ENCODE measurements at places on chromosomes 2 and 18. TPM values are rescaled to one million over a fixed set of nuclear protein-coding genes. Genes with fewer than 3 reads are reported as not detected.

DNA sequence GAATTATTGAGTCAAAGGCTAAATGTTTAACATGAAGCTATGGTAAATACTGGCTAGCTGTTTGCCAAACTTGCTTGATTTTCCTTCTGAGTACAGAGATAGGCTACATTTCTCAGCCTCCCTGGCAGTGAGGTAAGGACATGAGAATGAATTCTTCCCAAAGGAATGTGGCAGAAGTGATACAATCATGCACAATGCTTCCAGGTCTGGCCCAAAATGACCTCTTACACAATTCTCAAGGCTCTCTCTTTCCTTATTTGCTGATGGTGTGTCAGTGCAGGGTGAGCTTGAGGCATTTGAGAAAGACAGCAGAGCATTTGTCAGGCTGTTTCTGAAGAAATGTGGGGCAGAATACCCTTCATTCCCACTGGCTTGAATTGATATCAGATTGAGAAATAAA is 95.6 kb upstream of the NABP1 start:
- no peak overlapping the region for H3K4me3 ChIP-seq
- H3K36me3 ChIP-seq = no peaks in the 10 kb centered on the region
- H3K27me3 ChIP-seq = no peaks in the 10 kb centered on the region
- H3K27ac ChIP-seq = no peak overlapping the region
- no peaks in the 10 kb centered on the region for H3K4me1 ChIP-seq

DNA sequence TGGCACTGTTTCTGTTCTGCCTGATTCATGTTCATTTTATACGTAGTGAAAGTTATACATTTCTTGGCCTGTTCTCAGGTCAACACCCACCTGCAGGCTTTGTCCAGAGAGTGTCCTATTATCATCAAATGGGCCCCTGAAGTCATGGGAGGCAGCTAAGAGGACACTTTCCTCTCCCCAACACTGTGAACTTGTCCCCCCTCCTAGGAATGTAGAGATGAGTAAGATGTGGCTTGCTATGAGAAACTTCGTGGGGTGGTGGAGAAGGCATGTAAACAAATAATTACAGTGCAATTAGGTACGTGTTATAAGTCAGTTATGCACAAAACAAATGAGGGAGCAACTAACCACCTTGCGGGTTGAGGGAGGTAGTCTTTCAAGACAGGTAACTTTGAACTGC is 57.9 kb downstream of the COL4A3 start:
- DNase-seq = no peak
- no peak overlapping the region for H3K4me3 ChIP-seq
- H3K4me1 ChIP-seq = no peaks in the 10 kb centered on the region
- no peaks in the 10 kb centered on the region for H3K27me3 ChIP-seq
- H3K36me3 ChIP-seq = no peaks in the 10 kb centered on the region
- H3K27ac ChIP-seq = no peak overlapping the region

DNA sequence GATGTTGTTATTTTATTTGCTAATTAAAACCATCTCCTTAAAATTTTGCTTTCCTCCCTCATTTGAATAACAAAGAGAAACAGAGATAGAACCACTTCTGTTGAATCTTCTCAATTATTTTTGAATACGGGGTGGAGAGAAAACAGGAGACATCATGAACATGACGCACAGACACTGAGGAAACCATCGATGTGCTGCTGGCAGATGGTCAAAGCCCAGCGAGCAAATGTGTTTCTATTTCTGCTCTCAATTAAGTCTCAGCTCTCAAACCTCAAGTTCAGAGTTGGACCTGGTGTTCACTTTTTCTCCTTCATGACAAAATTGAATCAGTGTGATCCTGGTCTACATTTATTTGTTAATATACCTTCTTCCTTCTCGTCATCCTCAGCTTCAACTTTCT is 36.1 kb upstream of the TWIST2 start:
- DNase-seq = no peak
- no peaks in the 10 kb centered on the region for H3K4me1 ChIP-seq
- no peaks in the 10 kb centered on the region for H3K36me3 ChIP-seq
- no peak overlapping the region for H3K27ac ChIP-seq
- no peaks in the 10 kb centered on the region for H3K27me3 ChIP-seq

DNA sequence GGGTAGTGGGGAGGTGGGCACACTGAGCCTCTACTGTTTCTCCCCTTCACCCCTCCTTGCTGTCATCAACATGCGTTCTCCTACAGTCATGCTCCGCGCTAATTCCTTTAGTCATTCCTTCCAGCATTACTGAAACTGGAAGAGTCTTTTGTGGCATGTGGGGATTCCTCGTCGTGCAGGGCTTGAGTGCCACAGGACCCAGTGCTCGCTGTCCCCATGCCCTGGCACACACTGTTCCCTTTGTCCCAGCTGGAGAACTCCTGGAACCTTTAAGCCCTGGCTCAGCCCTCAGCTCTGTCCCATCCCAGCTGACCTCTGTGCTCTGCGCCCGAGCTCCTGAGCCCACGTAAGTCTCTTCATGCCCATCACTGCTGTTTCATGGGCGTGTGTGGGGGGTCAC is 42.1 kb downstream of the ODC1 start:
- H3K27me3 ChIP-seq = no peaks in the 10 kb centered on the region
- peak overlapping the region; percentile 93 for H3K27ac ChIP-seq
- H3K36me3 ChIP-seq = no peaks in the 10 kb centered on the region

The CNRIP1 gene
- 45.6 TPM for total RNA-seq
